ENCODE measurements at places on chromosomes 4 and X.

DNA sequence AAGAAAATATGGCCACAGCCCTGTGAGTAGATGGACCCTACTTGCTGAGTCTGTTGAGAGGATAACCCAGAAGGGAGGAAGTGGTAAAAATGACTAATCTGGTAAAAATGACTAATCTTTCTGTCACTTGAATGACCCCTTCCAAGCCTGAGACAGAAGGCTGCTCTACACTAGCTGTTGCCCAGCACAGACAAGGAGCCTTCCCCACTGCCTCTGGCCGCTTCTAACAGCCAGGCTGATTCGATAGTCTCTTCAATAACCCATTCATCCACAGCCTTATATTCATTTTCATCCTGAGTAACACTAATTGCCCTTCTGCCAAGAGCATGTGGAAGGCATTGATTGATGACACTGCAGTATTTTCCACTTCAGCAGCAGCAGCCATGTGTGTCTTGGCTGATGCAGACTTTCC, 18.4 kb downstream of the MAGEB17 start:
- no peak for DNase-seq

DNA sequence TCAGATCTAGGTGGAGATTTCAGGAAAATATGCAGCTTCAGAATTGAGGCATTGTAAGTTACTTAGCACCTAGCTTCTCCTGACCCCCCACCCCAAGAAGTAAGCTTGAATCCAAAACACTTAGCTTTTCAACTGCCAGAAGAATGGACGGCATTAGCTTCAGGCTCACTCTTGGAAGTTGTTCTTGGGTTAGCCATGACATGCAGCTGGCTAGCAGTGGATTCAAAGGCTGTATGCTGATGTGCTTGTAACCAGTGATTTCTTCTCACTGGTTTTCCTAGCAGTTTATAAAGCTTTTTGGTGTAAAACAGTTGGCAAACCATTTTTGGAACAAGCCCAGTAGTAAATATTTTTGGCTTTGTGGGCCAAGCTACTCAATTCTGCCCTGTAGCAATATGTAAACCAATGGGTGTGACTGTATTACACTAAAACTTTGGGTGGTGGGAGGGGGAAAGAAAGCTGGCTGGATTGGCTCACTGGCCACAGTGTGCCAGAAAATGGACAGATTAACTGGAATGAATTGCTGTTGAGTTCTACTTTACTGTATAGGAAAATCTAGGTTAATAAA, 85.6 kb downstream of the SHROOM2 start:
- DNase-seq, result no peak

DNA sequence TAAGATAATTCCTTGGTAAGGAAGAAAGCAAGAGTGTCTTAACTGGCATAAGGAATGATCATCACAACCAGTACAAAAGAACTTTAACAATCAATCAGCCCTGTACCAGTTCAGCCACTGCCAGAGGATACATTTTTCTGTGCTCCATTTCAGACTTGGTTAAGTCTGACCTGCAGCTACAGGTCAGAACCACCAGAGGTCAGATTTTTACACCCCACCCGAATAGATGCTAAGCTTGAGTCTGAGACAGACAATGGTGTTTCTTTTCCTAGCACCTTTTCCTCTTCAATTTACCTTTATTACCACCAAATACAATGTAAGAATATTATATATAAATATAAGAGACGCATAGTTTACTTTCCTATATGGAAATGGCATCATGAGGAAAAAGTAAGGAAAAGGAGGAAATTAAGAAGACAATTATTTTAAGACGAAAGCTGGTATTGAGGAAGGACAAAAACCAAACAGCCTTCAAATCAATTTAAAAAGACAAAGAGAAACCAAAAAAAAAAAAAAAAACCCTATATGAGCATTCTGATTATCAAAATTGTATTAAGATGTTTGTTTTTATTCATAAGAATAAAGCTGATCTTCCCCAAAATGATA, 215.3 kb upstream of the TTC29 start:
- peak; percentile 55 for DNase-seq

DNA sequence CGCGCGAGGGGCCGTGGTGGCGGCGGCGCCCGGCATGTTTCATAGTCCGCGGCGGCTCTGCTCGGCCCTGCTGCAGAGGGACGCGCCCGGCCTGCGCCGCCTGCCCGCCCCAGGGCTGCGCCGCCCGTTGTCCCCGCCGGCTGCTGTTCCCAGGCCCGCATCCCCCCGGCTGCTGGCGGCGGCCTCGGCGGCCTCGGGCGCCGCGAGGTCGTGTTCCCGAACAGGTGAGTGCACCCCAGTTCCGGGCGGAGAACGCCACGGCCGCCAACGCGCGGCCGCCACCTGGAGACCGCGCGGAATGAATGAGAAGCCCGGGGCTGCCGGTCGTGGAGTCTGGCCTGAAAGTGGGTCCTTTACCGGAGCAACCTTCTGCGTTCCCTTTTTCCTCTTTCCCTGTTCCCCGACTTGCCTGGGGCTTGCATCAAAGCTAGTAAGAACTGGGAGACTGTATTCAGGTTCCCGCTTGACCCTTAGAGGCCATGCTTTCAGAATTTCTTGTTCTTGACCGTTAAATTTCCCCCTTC, 429 bp downstream of the NOCT start:
- DNase-seq, result no peak

- DNase-seq, result no peak
Measured at GRCh38 chrX:149495573-149496071, 9.5 kb downstream of the IDS start.

GRCh38 chr4:119897260-119897659, 169.4 kb downstream of the MAD2L1 start:
- DNase-seq, result no peak

- no peak for DNase-seq
Measured at GRCh38 chr4:154487145-154487544, 4.5 kb downstream of the DCHS2 start.

DNA sequence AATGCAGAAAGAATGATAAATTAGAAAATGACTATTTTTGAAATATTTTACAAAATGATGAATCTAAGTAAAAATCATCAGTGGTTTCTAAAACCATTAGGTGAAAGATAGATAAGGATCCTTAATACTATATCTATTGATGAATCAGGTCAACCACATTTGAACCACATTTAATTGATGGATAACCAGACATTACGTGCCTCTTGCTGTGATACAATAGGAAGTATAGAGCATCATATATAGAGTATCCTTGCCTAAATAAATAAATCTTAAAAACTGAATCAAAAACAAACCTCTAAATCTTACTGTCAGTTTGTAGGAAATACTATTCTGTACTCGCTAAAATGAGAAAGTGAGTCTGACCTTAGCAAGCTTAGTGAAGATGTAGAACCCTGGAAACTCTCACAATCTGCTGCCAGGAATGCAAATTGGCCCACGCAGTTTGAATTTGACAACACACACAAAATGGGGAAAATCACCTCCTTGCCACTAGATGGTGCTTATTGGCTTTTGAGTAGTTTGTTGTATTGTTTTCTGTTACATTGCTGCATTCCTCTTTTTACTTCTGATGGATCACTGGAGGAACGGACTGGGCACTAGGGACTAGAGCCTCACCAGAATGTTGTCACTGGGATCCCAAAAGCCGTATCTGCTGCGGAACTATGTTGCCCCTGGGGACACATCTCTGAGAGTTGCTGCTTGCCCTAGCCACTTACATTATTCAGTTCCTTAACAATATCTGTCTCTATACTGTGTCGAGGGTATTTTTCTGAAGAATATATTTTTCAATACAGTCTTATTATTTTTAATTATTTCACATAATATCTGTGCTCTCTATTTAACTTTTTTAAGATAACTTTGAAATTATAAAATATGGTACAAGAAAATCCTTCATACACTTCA, 25.4 kb upstream of the SLAIN2 start:
- no peak for DNase-seq

DNA sequence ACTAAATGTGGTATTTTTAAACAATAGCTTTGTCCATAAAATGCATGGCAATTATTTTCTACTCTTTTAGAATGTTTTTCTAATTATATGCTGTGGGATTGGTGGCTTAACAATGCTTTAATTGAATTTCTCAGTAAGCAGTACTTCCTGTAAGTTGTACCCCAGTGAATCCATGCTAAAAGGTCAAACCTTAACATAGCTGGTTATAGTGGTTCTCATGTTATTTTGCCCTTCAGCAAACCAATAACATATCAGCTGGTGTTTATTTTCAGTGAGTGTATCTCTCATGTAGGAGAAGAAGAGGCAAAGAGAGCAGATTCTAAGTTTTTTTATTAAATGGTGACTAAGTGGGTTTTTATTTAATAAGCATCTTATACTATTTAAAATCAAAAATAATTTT, 41.5 kb downstream of the BTC start:
- DNase-seq, result no peak

DNA sequence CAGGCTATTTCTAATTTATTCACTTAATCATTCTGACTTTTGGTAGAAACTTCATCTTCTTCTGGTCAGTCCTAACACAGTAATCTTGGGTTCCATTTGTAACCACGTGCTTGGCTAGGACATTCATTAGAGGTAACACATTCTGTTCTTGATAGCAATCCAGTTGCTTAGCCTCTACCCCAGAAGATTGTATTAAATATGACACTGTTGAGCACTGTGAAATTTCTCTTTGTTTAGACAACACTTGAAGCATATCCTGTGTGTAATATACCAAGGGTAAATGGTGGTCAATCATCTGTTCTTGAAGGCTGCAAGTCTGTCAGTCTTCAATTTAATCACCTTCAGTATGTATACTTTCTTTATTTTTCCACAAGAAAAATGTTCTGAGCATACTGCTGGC, 523.0 kb downstream of the ANKRD50 start:
- DNase-seq, result no peak

DNA sequence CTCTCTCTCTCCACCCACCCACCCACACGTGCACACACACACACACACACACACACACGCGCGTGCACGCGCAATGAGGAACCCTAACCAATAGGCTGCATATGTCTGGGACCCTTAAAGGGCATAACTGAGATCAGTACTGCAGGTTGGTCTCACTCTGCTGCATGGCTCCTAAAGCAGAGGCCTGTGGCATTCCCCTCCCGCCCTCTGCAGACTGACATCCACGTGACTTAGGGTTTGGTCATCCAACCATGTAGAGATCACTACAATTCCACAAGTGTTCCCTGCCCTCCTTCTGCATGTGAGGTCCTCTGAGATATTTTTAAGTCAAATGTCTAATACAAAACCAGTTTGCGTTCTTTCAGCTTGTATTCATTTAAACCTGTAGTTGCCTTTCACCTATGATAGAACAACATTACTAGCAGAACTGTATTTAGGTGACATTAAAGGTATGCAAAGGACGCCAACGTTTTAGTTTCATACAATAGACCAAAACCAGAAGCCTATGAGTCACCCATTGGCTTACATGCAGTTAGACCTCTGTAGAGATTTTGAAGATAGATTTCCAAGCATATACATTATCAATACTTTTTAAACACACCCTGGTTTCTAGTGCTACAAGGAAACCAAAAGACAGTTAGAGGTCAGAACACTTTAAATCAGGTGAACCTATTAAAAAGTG, 10.1 kb downstream of the XAGE5 start:
- DNase-seq, result no peak

GRCh38 chr4:103150677-103151076, 47.5 kb downstream of the CENPE start:
- no peak for DNase-seq

GRCh38 chr4:185412412-185412811, 13.4 kb downstream of the UFSP2 start:
- DNase-seq, result no peak

GRCh38 chr4:126778348-126778747, 854.4 kb upstream of the INTU start:
- DNase-seq, result no peak

GRCh38 chr4:40502220-40502619, 127.4 kb downstream of the RBM47 start:
- no peak for DNase-seq

- DNase-seq, result peak; percentile 56
Measured at GRCh38 chr4:154332681-154333421, 158.7 kb downstream of the DCHS2 start.

DNA sequence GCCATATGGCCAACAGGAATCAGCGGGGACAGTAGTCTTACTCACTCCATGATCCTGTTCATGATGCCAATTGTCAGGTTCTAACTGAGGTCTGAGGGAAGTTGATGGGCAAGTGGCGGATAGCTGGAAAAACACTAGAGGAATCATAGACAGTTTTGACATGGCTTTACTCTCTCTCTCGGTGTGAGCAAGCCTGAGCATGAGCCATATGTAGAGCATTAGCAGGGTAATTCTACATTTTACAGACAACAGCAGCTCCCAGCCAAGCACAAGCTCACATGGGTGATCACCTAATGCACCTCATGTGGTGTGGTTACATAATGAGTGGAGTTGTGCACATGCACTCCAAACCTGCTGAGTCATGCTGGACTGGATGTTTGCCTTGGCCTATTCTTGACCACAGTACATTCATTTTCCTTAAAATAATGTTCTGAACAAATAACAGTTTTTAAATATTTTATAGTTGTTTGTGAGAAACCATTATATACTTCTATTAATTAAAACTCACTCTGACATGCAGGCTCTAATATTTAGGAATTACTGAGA, 429.2 kb downstream of the GPAT3 start:
- DNase-seq, result no peak

DNA sequence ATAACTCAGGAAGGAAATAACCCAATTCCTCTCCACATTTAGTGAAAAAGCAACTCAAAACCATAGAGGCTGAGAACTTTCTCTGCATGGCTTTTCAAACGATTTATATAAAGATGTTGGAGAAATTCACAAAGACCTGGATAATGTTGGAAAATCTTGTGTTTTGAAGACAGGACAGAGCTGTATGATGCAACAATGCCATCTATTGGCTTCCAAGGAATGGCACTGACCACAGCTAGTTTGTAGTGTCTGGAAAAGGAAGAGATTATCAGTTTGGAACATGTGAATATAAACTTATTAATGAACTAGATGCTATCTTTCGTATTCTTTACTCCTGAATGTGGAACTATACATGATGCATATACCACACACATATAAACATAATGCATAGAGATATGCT, 503.6 kb downstream of the IL1RAPL1 start:
- no peak for DNase-seq

- no peak for DNase-seq
Measured at GRCh38 chrX:13340182-13340791, 20.4 kb upstream of the ATXN3L start.

DNA sequence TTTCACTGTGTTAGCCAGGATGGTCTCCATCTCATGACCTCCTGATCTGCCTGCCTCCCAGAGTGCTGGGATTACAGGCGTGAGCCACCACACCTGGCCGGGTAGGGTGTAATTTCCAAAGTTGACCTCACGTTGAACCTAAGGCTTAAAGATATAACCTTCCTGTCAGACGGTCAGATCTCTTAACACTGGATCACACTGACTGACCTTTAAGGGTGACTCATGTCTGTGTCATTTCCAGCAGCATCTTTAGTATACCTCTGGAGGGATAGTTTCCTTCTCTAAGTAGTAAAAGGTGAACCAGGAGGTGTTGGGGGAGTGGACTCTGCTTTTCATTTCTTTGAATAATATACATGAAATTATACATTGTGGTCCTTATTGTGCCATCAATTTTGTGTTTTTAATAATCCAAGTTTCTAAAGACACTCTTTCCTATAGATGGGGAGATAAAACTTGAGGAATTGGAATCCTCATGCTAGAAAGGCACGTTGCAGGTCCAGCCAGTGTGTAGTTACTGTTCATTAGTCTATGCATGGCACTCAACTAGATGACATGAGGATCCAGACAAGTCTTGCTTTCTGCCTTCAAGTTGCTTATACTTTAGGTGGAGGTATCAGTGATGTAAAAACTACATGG, 45.7 kb downstream of the ARHGAP10 start:
- DNase-seq, result no peak

All from kidney (tissue), 22 donors.